ENCODE measurements at places on chromosomes 6 and 20.

- DNase-seq, result no peak
These were observed 49.7 kb downstream of the SYNE1 start for GRCh38 chr6:152587473-152587872.

GRCh38 chr6:56693246-56693607 is 50.5 kb upstream of the DST start:
- peak; percentile 91 for DNase-seq

- DNase-seq, result no peak
These were observed 143.8 kb downstream of the DOK5 start for GRCh38 chr20:54619181-54619580.

- DNase-seq, result no peak
These were observed 167.6 kb downstream of the PLCB4 start for GRCh38 chr20:9236458-9236857.

GRCh38 chr6:113184736-113185135 is 672.4 kb upstream of the MARCKS start:
- DNase-seq, result no peak

GRCh38 chr20:9475456-9475855 is 38.9 kb upstream of the LAMP5 start:
- DNase-seq, result no peak

DNA sequence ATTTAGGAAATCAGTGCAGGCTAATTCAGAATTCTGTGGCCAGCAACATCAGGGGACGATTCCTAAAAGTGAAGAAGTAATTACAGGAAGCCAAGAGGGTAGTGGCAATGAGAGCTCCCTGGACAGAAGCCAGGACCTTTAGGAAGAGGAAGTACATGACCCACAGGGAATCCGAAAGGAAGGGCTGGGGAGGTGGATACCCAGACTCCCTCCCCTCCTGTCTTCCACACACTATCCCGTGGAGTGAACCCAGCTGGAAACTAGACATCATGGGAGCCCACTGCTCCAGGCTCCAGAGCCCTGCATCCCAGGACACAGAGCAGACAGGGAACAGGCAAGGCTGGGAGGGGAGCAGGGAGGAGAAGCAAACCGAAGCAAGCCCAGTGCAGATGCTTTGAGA is 83.0 kb downstream of the SNX5 start:
- no peak for DNase-seq

DNA sequence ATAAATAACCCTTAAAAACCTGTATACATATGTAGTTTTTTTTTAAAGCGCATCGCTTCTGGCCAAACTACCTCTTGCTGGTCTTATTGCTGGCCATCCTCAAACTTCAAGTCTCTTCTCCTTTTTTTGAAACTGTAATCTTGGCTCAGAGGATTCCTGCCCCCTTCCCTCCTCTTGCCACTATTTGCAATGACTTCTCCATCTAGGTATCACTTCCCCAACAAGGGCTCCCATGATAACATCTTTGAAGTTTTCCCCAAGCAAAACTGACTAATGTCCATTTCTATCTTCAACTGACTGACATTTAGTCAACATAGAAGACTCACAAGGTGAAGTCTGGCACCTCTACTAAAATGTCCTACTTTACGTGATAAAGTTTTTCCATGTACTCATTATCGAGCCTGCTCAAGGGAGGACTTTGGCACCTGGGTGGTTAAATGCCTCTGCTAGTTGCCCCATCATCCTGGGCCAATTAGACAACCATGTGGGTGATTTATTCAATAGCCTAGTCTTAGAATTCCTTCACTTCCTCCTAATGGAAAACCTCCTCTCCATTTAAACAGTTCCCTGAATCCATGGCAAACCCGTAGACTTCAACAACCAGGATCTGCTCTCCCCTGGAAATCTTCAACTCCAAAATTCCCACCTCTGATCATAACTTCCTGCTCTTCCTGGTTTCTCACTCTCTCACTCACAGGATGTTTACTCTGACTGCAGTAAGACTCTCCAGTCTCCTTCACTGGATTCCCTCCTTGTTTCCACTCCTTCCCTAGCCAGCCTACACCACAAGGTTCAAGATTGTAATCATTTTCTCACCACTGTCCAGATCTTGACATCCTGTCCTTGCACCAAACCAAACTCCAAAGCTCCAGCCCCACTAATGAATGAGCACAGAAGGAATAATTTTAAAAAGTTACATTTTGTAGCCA is 9.4 kb upstream of the PLAGL1 start:
- DNase-seq, result no peak

GRCh38 chr6:13681305-13682061 is 30.2 kb downstream of the RANBP9 start:
- DNase-seq, result no peak

Data from cardiac muscle cell (in vitro differentiated cells and primary cell).